ENCODE measurements at places on chromosomes 1 and 21.

GRCh38 chr1:197982256-197982655 is 65.1 kb downstream of the LHX9 start:
- DNase-seq, result no peak

DNA sequence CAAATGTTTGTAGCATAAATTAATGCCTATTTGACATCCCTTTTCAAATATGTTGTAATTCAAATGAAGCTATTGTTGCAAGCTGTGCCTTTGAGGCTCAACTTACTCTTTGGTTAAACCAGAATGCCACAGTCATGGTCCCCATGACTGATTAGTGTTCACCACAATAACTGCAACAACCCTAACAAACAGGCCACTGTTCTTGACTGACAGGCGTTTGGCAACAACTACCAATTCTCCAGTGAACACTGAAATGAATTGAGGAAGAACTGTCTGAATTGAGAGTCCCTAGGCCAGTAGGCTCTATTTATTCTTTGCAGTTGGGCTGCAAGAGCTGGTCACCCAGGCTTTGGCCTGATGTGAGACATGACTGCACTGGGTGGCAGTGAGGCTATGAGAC is 6.6 kb upstream of the TMEM167B start:
- DNase-seq, result no peak

DNA sequence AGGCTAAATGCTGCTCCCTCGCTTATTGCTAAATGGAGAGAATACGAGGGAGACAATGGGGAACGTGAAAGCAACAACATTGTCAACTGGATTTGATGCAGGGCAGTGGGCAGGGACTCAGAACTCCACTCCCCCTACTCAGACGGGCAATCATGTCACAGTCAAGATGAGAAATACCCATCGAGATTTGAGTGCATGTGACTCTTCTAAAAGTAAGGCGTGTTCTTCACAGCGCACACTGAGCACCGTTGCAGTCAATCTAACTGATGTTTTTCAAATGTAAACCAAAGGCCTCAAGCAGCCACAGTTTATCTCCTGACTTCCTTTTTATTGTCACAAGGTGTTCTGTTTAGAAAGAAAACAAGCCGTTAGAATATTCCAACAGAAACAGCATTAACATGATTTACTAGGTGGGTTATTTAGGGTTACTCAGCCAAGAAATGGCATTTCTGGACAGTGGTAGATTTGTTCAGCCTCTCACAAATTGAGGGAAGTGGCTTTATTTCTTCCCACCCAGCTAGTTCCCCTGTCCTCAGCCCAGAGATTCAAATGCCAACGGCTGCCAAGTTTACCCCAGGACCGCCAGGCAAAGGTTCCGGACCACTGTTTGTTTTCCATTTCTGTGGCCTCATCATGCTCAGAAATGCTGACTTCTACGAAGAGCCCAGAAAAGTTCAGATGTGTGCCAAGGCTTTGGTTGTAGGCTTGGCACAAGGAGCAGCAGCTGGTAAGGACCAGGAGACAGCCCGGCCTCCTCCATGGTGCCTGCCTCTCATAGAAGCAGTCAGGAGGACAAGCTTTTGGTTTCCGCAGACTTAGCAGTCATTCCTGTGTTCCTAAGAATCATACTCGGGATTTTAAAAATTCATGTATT is 171.4 kb downstream of the KIF26B start:
- DNase-seq, result no peak

DNA sequence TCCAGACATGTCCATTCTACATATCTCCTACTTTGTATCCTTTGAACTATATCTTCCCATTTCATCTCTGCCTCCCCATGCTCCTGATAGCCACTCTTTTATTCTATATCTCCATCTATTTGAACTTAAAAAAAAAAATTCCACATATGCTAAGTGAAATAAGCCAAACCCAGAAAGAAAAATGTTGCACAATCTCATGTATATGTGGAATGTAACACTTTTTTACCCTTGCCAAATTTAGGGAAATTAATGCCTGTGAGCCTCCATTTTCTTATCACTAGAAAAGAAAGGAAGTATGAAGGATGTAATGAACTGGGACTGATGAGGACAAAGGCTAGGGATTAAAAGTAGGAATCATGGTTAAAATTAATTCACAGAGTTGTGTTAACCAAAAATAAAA is 53.5 kb downstream of the RGS13 start:
- DNase-seq, result no peak

DNA sequence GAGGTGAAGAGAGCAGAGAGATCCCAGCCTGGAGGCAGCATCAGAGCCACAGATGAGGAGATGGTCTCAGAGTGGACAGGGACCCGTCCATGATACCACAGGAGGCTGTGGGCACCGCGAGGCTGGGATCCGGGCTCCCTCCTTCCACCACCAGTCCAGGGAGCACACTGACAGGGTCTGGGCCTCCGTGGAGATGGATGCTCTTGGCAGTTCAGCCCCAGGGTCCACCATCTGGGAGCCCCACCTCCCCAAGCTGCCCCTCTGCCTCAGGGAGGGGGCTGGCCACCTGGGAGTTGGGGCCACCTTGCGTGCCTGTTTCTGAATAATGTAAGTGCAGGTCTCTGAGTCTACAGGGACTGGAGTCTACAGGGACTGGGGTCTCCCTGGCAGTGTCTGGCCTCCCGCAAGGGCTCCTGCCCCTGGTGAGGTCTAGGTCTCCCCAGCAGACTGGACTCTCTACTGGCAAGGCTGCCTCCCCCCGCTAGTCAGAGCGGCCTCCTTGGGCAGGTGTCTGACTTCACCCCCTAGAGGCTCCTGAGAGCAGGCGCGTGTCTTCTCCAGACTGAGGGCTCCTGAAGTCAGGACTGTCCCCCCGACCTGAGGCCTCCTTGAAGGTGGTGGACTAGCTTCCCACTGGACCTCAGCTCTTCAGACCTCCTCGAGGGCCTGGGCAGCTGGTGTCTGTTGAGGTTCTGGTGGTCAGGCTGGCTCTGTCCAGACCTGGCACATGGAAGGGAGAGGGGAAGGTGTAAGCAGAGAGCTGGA is 218.5 kb downstream of the PTPRU start:
- DNase-seq, result no peak

DNA sequence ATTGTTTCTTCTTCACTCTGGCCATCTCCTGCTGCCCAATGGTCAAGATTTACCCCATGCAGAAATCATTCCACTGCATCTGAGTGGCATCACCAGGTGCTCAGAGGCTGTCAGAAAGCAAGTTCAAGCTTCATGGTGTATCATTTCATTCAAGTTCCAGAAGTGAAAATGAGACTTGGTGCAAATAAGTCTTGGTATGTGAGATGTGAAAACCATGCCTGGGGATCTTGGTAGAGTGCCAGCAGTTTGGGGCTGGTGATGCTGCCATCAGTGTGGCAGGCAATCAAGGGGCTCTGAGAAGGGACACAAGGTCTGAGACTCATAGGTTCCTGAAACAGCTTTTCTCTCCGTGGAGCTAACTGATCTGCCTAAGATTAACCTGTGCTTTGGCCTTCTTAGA is 52.0 kb downstream of the CD2 start:
- no peak for DNase-seq

DNA sequence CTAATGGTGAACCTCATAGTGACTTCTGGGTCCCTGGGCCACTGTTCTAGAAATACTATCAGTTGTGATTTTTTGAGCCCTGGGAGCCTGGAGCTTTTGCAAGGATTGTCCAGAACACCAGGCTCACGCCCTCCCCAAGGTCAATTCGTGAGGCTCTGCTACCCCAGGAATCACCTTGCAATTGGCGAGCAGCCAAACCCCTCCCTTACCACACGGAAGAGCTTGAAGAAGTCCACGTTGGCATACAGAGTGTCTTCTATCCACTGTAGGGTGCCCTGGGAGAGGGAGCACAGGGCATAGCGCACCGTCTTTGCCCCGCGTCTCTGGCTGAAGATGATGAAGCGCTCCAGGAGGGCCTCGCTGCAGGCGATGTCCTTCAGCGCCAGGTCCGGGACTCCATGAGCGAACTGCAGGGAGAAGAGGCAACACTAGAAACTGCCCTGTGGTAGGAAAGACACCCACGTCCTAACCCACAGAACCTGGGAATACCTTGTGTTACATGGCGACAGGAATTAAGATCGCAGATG is 22.3 kb downstream of the ABCA4 start:
- DNase-seq, result no peak

- DNase-seq, result no peak
Measured at GRCh38 chr1:86277936-86278335, 118.2 kb downstream of the ODF2L start.

- no peak for DNase-seq
Measured at GRCh38 chr1:53295726-53296116, 32.1 kb downstream of the LRP8 start.

- no peak for DNase-seq
Measured at GRCh38 chr1:83901547-83902155, 97.3 kb downstream of the TTLL7 start.

All from activated CD8-positive, alpha-beta memory T cell treated with anti-CD3 and anti-CD28 coated beads for 4 hours (primary cell).